Immature natural killer cell (primary cell): ENCODE measurements at places on chromosomes 4 and X. TPM values are rescaled to one million over a fixed set of nuclear protein-coding genes. Genes with fewer than 3 reads are reported as not detected.

Gene CYTL1
- 13.5 TPM for polyA plus RNA-seq

GRCh38 chr4:86264241-86264640, 95.6 kb downstream of the MAPK10 start:
- DNase-seq: no peak

- DNase-seq: no peak
These were observed 179.0 kb downstream of the DHX15 start for GRCh38 chr4:24405341-24405740.

- DNase-seq: no peak
These were observed 129.6 kb downstream of the ZNF330 start for GRCh38 chr4:141350122-141350905.

Gene GRXCR1
- polyA plus RNA-seq: not detected
